Activated T-cell treated with anti-CD3 and anti-CD28 coated beads for 24 hours (primary cell): ENCODE measurements at places on chromosomes 2 and 18.

DNA sequence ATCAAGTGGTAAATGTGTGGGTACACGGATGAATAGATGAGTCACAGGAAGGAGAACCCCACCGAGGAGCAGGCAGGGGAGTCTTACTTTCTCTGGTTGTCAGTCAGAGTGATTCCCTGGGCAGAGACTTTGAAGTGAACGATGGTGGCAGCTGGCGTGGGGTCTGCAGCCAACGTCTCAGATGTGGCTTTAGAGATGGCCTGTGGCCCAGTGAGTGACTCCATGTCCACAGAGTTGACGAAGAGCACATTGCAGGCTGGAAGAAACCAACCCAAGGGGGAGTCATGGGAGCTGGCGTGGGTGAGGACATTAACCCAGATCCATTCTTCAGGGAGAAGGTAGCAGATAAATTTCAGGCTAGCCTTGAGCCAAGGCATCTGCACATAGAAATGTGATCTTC is 193.1 kb downstream of the TNS1 start:
- DNase-seq = no peak

GRCh38 chr18:3209859-3210569 is 9.8 kb downstream of the MYOM1 start:
- DNase-seq = no peak

DNA sequence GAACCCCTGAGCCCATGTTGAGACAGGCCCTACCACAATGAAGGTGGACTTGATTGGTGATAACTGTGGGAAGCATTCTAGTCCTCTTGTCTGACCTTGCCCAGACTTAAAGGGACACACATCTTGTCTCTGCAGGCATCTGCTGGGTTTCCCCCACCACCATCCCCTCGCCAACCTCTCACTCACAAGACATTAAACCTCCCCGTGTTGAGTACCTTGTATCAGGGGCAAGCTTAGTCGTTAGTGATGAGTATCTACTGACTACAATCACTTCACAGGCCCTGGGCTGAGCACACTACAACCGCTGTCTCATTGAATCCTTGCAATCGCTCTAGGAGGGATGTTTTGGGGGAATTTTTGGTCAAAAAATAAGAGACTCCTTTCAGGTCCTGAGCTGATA is 86.0 kb downstream of the ICOS start:
- DNase-seq = no peak

- no peak for DNase-seq
Observed at GRCh38 chr2:175057078-175057685, 52.0 kb upstream of the CHN1 start.

DNA sequence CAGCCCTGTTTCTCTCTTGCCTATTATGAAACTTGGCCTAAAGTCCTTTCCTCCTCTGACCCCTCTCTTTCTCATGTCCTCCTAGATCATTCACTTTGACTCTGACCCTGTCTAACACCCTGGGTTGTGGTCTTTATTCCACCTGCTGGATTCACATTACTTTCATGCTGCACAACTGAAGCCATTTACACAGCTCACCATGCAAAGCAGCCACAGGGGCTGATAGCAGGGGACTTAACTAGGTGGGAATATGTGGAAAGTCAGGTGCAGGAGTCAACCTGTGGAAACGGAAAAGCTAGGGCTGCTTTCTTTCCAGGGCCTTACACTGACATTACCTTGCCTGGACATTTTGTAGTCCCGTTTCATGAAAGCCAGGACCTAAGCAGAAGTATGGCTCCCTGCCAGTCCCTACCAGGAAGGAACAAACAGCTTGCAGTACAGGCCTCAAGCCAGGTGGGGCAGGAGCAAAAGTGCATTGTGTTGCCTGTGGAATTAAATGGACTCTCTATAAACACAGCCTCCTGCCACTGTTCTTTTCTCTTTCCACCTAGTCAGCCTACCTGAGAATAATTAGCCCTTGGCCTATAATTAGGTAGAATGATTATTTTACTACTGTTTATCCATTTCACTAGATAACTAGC is 11.8 kb downstream of the MAPRE3 start:
- DNase-seq = no peak

- no peak for DNase-seq
Observed at GRCh38 chr2:96928277-96928781, 58.1 kb downstream of the FAM178B start.

GRCh38 chr2:200128296-200128695 is 172.9 kb downstream of the MAIP1 start:
- no peak for DNase-seq

- DNase-seq = no peak
Observed at GRCh38 chr2:205077159-205077558, 531.9 kb downstream of the PARD3B start.

GRCh38 chr2:70553334-70553583 is 367 bp downstream of the TGFA start:
- DNase-seq = no peak

DNA sequence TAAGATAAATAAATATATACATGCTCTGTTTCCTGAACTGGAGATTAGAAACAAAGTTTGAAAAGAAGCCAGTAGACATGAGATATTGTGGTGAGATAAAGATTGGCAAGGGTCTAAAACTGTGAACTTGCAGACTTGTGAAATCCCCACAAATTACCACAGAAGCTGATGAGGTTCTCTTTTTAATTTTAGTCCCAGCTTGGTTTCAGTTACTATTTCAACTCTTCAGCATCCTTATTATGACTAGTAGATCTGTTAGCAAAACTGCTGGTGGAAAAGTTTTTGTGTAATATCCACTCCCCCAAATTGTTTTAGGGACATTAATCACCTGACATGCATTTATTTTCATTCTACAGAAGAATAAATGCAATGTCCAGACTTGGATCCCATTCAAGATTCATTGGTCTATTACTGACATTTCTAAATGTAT is 20.8 kb downstream of the RASGRP3 start:
- no peak for DNase-seq

DNA sequence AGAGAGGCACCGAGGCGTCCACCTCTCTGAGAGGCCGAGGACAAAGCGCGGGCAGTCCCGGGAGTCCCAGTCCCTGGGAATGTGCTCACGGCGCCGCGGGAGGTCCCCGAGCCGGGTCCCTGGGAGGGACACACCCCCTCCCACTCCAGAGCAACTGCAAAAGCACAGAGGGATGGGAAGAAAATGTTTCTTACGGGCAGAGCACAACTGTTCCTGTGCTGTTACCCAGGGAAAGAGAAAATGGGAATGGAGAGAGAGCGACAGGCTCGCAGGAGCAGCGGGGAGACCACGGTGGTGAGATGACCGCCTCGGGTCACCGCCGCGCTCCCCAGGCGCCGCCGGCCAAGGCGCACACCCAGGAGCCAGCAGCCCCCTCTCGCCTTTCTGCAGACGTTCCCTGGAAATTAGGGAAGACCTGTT is 1.2 kb upstream of the BCL11A start:
- DNase-seq = no peak

GRCh38 chr2:156399224-156399949 is 36.8 kb upstream of the GPD2 start:
- no peak for DNase-seq

GRCh38 chr18:31162419-31162793 is 250 bp downstream of the DSC1 start:
- no peak for DNase-seq

- no peak for DNase-seq
Observed at GRCh38 chr2:217798743-217799562, 203.8 kb downstream of the TNS1 start.

DNA sequence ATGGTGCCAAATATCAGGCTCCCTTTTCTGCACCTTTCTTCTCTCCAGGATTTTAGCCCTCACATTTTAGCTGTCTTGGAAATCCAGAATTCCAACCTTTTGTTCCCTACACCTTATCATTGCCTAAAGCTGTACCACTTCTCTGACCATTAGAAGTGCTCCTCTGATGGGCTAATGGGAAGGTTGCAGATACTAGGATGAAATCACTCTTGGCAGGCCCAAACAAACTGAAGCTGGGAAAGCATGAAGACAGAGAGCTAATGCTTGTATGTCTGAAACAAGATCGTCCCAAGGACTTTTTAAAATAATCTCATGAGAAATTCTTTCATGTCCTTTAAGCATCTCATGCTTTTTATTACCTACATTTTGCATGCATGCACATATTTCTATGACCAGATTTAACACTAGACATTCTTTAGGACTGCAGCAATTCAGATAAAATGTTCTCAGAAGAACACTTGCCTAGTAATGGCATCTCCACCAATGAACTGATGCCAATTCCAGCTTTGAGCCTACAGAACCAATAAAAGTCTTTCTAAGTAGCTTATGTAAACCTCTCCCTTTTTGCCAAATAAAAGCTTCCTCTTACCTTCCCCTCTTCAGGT is 98.4 kb upstream of the OSR1 start:
- no peak for DNase-seq

DNA sequence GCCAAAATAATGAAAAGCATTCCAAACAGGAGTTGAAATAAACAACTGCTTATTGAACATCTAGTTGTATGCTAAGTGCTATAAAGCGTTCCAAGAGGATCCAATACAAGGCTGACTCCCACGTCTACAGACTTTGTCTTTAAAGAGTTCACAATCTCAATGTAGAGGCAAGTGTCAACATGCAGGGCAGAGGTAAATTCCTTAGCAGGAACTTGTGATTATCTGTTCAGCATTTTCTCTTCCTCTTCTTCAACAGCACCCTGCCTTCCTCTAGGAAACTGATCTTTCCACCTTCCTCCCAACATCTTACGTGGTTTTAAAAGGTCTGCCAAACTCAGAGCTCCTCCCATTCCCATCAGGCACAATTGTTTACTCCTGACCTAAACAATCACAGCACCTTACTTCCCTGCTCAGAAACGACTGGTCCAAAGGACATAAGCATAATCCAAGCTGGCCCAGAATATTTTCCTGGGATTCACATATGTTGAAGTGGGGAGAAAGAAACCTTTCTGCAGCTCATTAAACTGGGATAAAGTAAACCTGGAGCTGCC is 83.9 kb downstream of the ITSN2 start:
- no peak for DNase-seq

DNA sequence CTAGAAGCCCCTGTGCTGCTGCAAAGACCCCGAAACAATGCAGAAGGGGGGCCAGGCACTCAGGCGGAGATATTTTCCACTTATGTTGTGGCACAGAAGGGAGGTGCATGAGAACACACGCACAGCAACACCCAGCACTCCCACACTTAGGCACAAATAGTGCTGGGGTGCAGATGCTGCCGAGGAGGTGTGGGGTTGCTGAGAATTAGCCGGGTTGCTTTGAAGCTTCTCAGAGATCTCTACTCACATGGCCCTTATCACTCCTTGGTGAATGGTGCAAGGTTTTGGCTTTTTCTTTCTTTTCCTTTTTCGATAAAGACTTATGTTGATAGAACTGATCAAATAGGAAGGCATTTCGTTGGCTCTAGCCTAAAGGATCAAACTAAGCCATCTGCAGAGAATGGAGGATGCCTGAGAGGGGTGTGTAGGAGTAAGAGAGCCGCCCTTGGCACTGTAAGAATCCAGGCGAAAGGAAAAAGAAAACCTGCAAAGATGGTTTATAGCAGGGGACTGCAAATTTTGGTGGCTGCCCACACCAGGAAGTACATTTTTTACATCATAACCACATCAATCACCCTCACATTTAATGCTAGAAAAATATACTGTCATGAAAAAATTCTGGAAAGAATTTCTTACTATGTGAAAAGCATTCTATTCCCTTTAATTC is 27.9 kb upstream of the FHL2 start:
- no peak for DNase-seq

GRCh38 chr2:74849228-74849892 is 15.4 kb downstream of the HK2 start:
- DNase-seq = peak; percentile 15

DNA sequence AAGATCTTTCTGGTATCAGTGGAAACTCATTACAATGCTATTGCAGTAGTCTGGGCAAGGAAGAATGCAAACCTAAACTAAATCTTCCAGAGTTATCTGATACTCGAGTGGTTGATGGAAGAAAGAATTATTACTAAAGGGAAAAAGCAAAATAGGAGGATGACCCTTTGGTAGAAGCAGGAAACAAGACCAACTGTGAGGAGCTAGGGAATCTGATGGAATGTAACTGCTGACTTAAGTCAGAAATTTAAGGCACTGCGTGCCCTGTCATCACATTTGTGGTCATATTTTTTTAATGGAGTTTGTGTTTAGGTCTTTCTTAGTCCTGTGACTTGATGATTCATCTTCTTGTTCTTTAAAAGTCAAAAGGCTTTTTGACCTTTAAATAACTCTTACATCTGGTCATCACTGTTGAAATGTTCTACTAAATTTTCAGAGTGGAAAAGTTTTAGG is 36.5 kb upstream of the ARMC9 start:
- DNase-seq = no peak

- no peak for DNase-seq
Observed at GRCh38 chr2:12718711-12719399, 2.1 kb downstream of the TRIB2 start.

DNA sequence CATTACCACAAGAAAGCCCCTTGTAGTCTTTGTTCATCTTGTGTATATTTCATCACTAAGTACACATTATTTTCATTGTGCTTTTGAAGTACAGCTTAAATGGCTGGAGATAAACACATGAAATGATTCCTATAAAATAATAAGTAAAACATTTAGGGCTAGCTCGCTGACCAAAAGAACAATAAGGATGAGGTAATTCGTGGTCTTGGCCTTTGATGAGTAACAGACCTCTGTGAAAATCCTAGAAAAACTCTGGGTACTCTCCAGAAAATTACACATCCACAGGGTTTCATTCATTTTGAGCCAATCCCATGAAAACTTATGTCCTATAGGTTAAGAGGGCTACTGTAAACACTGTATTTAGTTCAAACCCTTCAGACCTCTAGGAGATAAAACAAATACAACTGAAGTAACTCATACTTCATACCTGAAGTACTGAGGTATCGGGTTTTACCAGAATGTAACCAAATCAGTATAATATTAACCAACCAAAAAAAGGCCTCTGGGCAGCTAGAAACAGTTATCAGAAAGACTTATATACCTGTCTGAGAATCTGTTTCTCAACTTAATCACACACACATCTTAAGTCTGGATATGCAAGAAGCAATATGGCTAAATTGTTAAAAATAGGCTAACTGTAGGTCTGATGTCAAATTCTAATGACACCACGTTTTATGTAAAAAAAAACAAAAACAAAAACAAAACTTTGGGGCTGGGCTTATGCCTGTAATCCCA is 31.0 kb downstream of the CFAP36 start:
- no peak for DNase-seq

- no peak for DNase-seq
Observed at GRCh38 chr2:20419007-20419576, 27.8 kb upstream of the RHOB start.

DNA sequence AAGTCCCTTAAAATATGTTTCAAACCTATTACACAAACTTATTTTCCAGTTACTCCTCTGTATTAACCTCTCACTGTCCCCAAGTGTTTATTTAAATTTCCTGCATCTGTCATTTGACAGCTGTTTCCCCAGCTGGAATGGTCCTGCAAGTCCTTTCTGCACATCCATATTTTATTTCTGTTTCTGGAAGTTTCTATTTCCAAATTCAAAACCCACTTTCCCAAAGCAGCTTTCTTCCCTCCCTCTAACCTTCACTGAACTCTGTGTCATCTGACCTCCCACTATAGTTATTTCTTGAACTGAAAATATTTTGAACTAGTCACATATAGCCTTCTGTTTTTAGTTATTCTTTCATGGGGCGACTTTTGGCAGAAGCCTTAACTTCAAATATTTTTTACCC is 459.4 kb upstream of the MC4R start:
- DNase-seq = no peak
